ENCODE measurements at places on chromosomes 12 and 14.

- DNase-seq, result no peak
Measured at GRCh38 chr12:75011120-75011519, 198.5 kb downstream of the KCNC2 start.

GRCh38 chr14:97354119-97354722 lies 557.0 kb downstream of the VRK1 start:
- DNase-seq, result no peak

DNA sequence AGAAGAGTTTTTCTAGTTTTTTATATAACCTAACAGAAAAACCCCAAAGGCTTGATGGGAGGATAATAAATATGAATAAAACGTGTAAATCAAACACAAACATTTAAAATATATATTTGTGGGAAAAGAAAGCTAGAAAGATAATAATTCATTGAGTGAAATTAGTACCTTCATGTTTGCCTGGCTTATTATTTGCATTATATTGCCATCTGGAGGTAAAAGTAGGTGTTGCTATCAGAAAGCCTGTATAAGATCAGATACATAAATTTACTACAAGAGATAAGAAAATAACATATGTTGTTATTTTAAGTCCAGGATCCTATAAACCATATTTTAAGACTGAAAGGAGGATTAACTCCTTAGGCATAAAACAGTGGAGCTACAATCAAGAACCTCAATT lies 77.7 kb downstream of the NTS start:
- DNase-seq, result no peak

DNA sequence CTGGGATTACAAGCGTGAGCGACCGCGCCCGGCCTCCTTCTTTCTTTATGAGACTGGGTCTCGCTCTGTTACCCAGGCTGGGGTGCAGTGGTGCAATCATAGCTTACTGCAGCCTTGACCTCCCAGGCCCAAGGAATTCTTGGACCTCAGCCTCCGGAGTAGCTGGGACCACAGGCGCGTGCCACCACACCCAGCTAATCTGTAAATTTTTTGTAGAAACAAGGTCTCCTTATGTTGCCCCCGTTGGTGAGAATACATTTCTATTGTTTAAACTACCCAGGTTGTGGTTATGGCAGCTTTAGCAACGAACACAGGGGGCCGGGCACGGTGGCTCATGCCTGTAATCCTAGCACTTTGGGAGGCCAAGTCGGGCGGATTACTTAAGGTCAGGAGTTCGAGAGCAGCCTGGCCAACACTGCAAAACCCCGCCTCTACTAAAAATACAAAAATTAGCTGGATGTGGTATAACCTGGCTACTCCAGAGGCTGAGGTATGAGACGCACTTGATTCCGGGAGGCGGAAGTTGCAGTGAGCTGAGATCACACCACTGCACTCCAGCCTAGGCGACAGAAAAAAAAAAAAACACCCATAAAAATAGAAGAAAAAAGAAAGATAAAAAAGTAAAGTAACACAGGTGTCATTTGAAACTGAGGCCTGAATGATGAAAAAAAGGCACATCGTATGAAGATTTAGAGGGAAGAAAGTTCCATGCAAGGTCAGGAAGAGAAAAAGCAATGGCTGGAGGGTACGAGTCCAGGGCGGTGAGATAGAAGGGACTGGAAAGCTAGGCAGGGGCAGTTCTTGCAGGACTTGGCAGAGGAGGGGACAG lies 977 bp upstream of the TMEM120B start:
- no peak for DNase-seq

- DNase-seq, result peak; percentile 42
Measured at GRCh38 chr12:55955800-55956508, 9.9 kb downstream of the PMEL start.

GRCh38 chr14:20223410-20223809 lies at the start of gene OR11H6:
OR11H6 (plus strand) TSS chr14:20223710; CDS start chr14:20223710, 0 bp downstream.
- no peak for DNase-seq

DNA sequence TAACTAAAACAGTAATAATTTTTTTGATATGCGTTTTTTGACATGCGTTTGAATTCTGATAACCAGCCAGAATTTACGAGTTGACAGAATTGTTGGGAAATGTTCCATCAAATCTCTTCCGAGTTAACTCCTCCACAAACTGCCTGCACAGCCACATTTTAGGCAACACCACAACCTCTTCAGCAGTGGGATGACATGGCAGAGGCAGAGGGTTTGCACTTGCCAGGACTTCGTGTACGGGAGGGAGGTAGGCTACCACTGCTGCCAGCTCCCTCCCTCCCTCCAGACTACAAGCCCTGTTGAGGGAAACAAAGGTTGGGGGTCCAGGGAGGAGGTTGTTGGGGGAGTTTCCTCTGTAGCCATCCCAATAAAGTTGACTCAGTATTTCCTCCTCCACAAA lies 14.5 kb upstream of the ACTR6 start:
- DNase-seq, result no peak

GRCh38 chr12:113237748-113238147 lies 16.5 kb downstream of the TPCN1 start:
- DNase-seq, result no peak

- no peak for DNase-seq
Measured at GRCh38 chr14:35747379-35747778, 61.7 kb downstream of the RALGAPA1 start.

GRCh38 chr14:65098586-65098985 lies 3.7 kb downstream of the MAX start:
- DNase-seq, result no peak

- DNase-seq, result peak; percentile 48
Measured at GRCh38 chr12:9651265-9651729, 18.2 kb upstream of the CLEC2D start.

DNA sequence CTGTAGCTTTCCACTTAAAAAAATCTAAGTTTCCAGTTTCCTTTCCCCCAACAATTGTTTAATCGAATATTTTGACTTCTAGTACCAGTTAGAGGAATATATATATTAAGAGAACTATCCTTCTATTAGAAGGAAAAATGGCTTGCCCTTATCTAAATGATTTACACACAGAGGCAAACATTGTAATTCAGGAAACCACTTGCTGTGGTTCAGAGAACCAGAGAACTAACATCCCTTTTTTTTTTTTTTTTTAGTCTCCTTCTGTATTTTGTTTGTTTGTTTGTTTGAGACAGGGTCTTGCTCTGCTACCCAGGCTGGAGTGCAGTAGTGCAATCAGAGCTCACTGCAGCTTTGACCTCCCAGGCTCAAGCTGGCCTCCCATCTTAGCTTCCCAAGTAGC lies 746.6 kb downstream of the VRK1 start:
- DNase-seq, result no peak

DNA sequence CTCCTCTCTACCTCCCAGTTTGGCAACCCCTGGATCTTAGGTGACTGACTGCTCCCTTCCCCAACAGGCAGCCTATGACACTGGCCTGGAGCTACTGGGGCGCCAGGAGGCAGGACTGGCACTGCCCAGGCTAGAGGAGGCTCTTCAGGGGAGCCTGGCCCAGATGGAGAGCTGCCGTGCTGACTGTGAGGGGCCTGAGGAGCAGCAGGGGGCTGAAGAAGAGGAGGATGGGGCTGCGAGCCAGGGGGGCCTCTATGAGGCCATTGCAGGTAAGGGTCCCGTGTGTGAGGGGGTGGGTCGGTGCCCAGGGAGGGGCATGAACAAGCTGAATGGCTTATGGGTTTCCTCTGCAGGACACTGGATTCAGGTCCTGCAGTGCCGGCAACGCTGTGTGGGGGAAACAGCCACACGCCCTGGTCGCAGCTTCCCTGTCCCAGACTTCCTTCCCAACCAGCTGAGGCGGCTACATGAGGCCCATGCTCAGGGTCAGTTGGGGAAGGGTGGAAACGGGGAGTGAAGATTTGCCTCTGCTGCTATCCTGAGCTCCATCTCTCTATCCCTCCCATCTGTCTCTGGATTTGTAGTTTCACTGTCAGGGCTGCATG lies 2.2 kb downstream of the P3H3 start:
- no peak for DNase-seq

- no peak for DNase-seq
Measured at GRCh38 chr12:86543716-86544115, 287.5 kb upstream of the MGAT4C start.

- no peak for DNase-seq
Measured at GRCh38 chr12:6632026-6632983, 3.5 kb downstream of the LPAR5 start.

- no peak for DNase-seq
Measured at GRCh38 chr12:2309647-2310046, 256.9 kb downstream of the CACNA1C start.

DNA sequence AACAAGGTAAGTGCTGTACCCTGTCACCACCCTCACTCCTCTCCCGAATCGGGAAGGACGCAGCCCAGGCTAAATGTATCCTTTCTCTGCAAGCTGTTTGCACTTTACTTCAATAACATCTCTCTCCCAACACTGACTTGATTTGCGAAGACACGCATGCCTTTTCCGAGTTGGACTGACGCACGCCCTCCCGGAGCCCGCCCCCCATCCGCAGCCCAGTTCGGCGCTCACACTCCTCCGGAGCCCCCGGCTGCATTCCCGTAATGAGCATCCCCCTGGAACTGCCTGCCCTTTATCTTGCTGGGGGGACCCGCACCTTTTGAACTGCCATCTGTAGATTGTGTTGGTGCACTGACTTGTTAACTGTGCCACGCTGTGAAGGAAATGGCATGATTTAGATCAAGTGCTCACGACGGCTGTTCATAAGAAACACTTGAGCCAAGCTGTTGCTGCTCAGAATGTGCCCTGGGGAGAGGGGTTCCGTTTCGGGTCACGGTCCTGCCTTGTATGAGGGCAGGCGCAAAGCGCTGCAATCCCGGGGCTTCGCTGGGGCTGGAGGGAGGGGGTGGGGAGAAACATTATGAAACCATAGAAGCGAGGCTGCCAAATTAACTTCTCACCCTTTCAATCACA lies 176.6 kb upstream of the CDKN3 start:
- no peak for DNase-seq

DNA sequence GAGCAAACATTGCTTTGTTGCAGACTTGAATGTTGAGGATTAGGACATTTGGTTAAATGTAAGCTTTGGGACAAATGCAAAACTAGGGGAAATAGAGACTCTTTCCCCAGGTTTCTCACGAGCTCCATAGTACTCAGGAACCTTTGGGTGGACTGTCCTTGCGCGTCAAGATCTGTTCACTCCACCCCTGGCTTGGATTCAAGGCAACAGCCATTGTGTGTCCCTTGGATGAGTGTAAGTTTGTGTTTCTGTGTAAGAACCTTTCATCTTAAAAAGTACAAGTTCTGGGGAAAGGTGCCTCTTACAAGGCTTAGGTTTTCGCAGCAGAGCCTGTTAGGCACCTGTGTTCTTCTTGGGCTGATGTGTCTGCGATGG lies 3.7 kb downstream of the SUSD6 start:
- no peak for DNase-seq

DNA sequence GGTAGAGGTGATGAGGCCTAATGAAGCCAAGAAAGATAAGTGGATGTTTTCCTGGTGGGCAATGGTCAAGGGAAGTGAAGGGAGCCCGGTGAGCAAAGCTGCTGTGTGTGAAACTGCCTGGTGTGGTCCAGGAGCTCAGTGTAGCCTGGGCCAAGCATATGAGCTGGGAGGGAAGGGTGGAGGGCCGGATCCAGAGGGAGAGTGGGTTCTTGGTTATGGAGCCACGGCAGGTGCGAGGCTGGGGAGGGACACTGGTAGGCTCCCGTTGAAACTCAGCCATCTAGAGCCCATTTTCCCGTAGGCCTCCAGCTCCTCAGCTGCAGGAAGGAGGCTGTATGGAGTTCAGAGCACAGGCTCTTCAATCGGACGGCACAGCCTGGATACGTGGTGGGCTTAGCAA lies 10.2 kb upstream of the CLMN start:
- no peak for DNase-seq

- no peak for DNase-seq
Measured at GRCh38 chr12:69578283-69578682, 7.0 kb upstream of the CCT2 start.

GRCh38 chr12:88458327-88458726 lies 121.9 kb downstream of the KITLG start:
- DNase-seq, result no peak

DNA sequence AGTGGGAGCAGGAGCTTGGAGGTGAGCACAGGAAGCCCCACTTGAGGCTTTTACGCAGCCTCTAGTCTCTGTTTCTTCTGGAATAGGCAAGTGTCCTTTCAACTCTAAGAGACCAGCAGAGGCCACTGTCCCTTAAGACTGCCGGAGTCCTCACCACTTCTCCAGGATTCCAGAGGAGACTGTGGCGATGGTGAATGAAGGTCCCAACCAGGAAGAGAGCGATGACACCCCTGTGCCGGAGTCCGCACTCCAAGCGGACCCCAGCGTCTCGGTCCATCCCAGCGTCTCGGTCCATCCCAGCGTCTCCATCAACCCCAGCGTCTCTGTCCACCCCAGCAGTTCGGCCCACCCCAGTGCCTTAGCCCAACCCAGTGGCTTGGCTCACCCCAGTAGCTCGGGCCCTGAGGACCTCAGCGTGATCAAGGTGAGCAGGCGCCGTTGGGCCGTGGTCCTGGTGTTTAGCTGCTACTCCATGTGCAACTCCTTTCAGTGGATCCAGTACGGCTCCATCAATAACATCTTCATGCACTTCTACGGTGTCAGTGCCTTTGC lies 442 bp downstream of the FLVCR2 start:
- no peak for DNase-seq

DNA sequence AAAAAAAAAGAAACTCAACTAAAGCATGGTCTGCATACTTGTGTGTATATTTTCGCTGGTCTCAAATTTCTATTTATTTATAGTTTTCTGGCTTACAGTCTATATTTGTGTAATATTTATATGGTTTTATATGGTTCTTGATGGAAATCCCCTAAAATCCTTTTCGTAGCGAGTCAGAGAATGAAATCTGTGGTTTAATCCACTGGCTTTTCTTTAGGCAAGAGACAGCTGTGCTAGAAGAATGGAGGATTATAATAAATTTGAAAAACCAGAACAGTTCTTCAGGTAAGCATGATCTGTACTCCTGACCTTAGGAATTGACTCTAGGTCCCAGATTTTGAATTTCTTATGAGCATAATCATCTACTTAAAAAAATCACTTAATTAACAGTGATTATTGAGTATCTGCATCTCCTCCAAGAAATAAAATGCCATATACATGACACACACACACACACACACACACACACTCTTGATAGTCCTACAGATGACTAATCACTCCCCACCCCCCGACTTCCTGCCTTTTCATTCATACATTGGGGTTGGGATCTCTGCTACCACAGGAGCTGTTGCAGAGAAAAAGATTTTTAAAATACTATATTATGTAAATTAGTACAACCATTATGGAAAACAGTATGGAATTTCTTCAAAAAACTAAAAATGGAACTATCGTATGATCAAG lies 113.4 kb downstream of the CRADD start:
- DNase-seq, result no peak

DNA sequence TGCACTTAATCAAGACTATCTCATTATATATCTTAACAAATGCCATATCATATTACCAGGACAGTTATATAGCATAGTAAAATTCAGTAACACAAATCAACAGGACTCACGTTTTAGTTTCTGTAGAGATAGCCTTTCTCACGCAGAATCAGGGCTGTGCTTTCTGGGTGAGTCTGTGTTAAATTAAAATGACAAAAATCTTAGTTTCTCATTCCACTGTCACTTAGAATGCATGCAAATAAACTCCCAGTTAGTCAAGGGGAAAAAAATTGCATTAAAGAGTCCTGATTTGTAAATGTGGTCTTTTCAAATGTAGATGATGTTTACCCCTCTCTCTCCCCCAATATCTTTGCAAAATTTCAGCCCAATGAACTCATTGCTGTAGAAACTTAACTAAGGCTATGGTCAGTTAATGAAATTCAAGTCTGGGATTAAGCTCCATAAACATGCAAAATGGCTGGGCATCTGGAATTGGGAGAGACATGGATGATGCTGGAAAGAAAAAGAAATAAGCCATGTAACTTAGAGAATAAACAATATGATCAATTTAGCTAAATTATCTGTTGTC lies 77.8 kb upstream of the MGAT4C start:
- DNase-seq, result no peak

Data from stimulated activated CD4-positive, alpha-beta T cell treated with anti-CD3 and anti-CD28 coated beads, Interleukin-2, amount 100 ng/mL, for 48 hours (primary cell).